Inflammatory macrophage treated with lipopolysaccharide for 1 hour (primary cell): ENCODE measurements at places on chromosomes 16 and 17.

- DNase-seq: no peak
Observed at GRCh38 chr16:1043881-1044451, 28.6 kb upstream of the SSTR5 start.

DNA sequence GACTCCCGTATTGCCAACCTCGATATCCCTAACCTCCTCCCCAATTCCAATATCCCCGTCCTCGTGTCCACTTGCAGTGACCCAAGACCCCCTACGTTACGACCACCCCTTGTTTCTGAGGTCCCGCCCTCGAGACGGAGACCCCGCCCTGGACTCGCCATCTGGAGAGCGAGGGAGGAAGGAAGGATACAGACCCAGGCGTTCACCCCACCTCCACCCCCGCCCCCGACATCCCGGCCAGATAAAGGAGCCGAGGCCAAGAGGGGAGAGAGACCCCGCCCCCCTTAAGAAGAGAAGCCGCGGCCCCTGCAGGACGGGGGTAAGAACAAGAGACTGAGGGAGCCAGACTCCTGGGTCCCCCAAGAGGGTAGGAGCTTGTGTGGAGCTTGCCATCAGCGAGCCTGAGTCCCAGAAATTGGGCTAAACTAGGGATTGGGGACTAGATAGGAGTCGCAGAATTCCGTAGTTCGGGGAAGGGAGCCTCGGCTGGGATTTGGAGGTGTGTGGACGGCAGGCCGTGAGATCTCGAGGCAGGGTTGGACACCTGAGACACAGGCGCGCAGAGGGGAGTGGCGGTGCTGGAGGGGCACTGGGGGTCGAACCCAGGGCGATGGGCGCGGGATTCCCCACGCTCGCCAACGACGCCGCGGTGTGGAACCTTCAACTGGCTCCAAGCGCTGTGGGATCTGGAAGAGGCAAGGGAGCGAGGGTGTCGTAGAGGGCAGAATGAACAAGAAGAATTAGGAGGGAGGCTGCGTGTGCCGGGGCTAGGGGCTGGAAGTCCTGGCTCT lies at the start of gene BCL6B:
Gene BCL6B, plus strand, starts transcription at position 270 of the 791 bp plus-strand sequence. CDS start 622 bp downstream, outside the sequence.
- no peak for DNase-seq

GRCh38 chr16:12530302-12530701 lies 273.4 kb downstream of the CPPED1 start:
- peak; percentile 89 for DNase-seq

GRCh38 chr16:50802961-50803360 lies 61.1 kb downstream of the CYLD start:
- DNase-seq: no peak

GRCh38 chr17:28334171-28334570 lies 1.1 kb downstream of the IFT20 start:
- DNase-seq: peak; percentile 56

- DNase-seq: peak; percentile 66
Observed at GRCh38 chr16:74757349-74757748, 17.3 kb downstream of the FA2H start.

DNA sequence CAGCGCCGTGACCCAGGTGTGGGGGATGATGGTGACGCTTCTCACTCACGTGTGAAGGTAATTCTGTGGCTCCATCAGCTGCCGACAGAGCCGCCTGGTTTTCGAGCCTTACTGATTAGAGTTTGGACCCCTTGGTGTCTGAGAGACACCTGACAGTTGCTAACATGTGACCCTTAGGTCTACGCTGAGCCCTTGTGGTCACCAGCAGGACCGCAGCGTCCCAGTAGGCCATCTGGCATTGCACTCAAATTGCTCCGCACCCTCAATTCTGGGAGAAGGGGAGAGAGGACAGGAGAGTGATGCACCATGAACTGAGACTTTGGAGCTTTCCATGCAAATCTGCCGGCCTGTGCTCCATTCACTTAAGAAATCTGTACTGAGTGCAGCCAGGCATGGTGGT lies 2.5 kb downstream of the FLYWCH1 start:
- DNase-seq: no peak

- DNase-seq: peak; percentile 68
Observed at GRCh38 chr16:73095885-73096421, 48.0 kb upstream of the ZFHX3 start.

DNA sequence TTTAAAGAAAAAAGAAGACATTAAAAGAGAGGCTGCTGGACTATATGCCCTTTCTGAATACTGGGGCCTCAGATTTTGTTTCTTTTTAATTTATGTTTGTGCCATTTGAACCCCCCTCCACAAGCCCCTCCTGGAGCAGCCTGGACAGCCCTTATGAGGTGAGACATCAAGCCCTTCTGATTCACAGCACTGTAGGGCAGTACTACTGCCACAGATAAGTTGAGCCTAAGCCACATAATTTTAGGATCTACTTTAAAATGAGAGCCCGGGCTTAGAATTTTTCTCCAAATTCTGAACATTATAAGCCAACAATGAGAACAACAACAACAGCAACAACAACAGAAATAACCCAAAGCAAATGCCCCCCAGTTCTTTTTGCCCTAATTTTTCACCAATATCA lies 256.9 kb upstream of the SALL1 start:
- DNase-seq: no peak

DNA sequence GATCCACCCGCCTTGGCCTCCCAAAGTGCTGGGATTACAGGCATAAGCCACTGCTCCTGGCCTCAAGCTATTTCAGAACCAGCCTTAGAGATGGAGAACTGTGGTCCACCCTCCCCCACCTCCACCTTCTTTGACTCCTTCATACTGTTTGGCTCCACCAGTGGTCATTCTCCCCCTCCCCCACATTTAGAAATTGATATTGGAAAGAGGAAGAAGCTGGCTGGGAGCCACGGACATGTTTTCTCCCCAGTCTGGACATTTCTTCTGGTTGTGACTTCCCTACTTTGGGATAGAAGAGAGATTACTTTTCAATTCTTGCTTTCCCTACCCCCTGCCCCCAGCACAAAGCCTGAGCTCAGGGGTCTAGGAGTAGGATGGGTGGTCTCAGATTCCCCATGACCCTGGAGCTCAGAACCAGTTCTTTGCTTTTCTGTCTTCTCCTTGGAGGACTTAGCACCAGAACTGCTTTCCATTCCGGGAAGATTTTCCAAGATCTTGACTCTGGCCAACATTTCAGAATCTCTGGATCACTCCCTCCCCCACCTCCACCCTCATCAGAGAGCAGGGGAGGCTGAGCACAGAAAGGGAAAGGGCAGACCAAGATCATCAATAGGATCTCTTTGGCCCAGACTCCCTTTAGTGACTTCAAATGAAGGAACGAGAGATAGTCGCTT lies 16.3 kb downstream of the CAVIN1 start:
- no peak for DNase-seq

GRCh38 chr17:72976971-72977770 lies 115.3 kb downstream of the SLC39A11 start:
- DNase-seq: peak; percentile 70

DNA sequence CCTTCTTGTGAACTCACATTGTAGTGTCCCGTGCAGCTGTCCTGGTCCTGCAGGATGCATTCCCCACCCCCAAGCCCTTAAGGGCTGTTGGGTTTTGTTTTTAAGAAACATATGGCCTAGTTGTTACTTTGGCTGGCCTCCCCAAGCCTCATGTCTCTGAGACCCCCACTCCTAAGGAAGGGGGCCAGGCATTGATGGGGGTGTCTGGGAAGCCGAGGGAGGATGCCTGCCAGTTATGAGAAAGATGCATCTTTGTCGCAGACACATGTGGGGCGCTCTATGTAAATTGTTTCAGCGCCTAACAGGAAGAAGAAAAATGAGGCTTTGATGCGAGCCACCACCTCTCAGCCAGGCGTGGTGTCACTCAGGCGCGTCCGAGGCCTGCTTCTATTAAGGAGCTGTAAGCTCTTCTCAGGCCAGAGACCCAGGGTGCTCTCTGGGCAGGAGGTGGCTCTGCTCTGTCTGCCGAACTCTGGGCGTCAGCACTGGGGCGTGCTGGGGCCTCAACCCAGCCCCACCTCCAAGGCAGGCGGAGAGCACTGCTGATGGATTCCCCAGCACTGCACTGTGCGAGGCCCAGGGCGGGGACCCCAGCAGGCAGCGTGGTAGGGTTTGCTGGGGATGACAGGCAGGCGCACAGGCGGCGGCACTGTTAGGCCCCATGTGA lies 70.6 kb downstream of the SREBF1 start:
- no peak for DNase-seq

DNA sequence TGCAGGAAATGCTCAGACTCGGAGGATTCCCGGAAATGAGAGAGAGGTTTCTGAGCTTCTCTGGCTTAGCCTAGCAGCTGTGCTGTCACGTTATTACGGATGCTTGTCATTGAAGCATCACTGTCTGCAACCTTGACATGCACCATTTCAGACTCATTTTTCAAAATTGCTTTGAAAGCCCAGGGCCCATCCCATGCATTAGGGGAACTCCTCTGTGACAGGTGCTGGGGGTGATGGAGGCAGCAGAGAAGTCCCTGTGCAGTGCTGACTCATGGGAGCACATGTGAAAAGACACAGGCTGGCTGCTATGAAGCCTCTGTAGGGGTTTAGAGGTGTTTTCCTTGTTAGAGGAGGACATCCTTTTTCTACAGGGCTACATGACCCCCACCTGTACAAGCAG lies 214.0 kb upstream of the MPHOSPH6 start:
- DNase-seq: no peak

DNA sequence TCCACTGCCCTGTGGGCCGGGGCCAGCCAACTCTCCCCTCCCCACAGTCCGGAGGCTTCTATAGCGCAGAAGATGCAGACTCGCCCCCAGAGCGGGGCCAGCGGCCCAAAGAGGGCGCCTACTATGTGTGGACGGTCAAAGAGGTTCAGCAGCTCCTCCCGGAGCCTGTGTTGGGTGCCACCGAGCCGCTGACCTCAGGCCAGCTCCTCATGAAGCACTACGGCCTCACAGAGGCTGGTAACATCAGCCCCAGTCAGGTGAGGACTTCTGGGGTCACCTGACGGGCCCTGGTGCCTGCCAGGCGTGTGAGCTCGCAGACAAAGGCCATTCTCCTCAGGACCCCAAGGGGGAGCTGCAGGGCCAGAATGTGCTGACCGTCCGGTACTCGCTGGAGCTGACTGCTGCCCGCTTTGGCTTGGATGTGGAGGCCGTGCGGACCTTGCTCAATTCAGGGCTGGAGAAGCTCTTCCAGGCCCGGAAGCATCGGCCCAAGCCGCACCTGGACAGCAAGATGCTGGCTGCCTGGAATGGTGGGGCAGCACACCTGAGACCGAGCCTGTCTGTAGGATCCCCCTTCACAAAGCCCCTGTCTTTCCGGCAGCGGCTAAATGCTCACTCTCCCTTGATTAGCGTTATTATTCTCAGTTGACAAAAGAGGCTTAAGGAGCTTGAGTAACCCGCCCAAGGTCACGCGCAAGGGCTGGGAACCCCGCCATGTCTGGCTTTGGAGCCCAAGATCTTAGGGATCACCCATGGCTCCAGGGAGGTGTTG lies 3.9 kb downstream of the SPATA20 start:
- DNase-seq: peak; percentile 29

GRCh38 chr16:55035029-55035428 lies 104.4 kb downstream of the IRX5 start:
- DNase-seq: peak; percentile 3

DNA sequence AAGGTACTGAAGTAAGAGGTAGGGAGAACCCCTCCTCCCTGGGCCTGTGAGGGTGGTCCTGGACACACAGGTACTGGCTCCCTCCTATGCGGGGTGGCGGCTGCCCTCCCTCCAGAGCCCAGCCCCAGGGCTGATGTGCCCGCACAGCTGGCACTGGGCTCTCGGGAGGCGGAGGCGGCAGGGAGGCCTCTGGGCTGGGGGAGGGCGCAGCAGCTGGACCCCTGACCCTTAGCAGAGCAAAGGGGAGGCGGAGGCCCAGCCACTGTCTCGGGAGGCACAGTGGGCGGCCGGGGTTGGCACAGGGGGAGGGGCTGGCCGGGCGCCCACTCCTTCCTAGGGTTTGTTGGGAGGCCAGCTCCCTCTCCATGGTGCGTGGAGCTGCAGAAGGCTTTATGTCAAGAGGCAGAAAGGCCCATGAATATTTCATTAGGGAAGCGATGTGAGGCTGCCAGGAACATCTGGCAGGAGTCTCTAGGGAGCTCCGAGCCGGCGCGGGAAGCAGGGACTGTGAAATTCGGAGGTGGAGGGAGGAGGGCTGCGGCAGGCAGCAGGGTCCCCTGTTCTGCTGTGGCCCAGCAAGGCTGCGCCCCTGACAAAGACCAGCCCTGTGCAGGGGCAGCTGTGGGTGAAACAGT lies 44.1 kb upstream of the ACSF3 start:
- DNase-seq: no peak

- peak; percentile 27 for DNase-seq
Observed at GRCh38 chr16:89860747-89861304, 12.6 kb upstream of the TCF25 start.

DNA sequence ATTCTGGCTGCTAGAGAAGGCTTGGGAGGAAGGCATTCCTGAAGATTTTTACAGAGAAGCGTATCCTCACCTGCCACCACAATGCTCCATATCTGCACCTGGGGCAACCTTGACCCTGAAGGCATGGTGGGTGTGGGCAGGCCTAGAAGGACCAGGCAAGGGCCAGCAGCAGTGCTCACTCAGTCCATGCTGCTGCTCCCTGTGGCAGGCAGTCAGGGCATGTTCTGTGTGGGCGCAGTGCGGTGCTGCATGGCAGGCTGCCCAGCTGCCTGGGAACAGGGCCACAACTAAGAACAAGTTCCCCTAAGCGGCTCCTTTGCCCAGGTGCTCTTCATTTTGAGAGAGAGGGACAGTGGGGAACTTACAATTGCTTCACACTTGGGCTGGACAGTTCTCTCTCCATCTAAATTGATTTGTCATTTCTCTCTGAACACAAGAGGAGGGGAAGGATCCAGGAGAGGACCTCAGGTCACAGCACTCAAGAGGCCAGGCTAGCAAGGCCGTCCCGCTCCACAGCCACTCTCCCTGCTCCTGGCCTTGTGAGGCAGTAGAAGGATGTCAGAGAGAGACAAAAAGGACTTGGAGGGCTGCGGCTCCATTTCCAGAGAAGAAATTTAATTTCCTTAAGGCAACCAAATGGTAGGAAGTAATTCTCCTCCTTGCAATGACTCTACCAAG lies 158.8 kb downstream of the AATF start:
- no peak for DNase-seq

DNA sequence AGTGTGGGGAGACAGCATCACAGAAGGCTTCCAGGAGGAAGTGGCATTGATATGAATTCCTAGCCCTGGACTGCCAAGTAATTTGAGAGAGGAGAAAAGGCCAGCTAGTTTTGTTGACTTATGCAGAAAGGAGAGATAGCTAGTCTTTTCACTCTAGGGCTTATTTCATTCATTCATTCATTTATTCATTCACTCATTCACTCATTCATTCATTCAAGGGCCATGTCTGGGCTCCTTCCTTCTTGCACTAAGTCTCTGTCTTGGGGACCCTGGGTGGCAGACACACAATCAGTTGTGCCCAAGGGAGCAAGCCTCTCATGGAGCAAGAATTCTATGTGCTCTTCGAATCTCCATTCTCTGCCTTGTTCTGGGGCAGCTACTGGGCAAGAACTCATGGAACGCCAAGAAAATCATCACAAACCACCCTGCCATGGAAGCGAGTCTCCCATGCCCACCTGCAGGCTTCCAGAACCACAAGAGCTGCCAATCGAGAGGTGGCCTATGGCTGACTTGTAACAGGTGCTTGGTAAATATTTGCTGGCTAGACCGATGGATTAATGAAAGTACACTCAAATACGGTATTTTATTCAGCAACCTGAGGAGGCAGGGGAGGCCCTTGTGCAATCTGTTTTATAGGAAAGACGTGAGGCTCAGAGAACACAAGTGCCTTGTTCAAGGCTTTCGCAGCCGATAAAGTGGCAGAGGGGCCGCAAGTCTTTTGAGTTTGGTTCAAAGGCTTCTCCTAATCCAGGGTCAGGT lies 223.6 kb downstream of the XYLT1 start:
- DNase-seq: no peak
